ENCODE measurements at places on chromosomes 3 and 15. TPM values are rescaled to one million over a fixed set of nuclear protein-coding genes. Genes with fewer than 3 reads are reported as not detected.

The SST gene
- not detected for total RNA-seq

The TMC3 gene
- total RNA-seq = not detected

The NR1I2 gene
- total RNA-seq = not detected

The SNRPA1 gene
- 40.7 TPM for total RNA-seq

The TUSC7 gene
- total RNA-seq = not detected

The GPX1 gene
- 415 TPM for total RNA-seq

The CNTN3 gene
- 1.6 TPM for total RNA-seq

The PLA1A gene
- 37.6 TPM for total RNA-seq

DNA sequence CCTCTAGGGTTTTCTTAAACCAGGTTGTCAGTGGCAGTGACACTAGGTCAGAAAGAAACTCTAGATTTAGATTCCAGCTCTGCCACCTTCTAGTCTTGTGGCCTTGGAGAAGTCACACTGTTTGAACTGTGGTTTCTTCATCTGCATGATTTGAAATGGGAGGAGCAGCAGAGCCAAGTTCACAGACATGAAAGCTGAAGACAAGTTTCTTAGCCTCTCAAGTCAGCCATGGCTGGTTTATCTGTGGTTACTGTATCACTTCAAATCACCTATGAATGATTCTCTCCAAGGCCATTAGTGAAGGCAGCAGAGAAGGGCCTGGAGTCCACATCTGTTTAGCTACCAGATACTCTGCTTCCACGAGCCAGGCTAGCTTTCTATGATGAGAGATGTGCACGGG is 15.6 kb downstream of the CLEC3B start:
- DNase-seq = no peak
- H3K4me1 ChIP-seq = peaks cover 11% of the 10 kb centered on the region
- H3K27me3 ChIP-seq = no peaks in the 10 kb centered on the region
- no peak overlapping the region for H3K27ac ChIP-seq
- no peak overlapping the region for H3K4me3 ChIP-seq

- peak overlapping the region; percentile 81 for H3K27ac ChIP-seq
- H3K27me3 ChIP-seq = no peaks in the 10 kb centered on the region
- H3K4me3 ChIP-seq = peak overlapping the region; percentile 91
Measured at GRCh38 chr3:49173116-49173791, 1.9 kb downstream of the KLHDC8B start.

DNA sequence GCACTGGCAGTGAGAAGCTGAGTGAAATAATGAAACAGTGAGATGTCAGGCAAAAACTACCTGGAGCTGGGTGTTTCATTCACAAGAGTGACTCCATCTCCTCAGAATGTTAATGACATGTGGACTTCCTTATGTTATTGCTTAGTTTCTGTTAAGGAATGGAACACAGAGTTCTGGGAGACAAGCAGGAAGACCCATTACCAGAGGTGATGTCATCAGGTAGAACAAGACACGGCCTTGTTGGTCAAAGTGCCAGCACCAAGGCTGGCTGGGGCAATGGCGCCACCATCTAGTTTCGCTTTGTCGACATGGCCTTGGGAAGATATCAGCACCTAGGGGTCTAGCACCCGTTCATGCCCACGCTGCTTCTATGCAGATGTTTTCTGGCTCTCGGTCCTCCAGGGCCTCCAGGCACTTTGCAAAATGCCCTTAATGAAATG is 252.2 kb downstream of the FAM43A start:
- DNase-seq = no peak
- H3K27ac ChIP-seq = no peak overlapping the region
- no peaks in the 10 kb centered on the region for H3K27me3 ChIP-seq
- no peaks in the 10 kb centered on the region for H3K4me1 ChIP-seq
- no peak overlapping the region for H3K4me3 ChIP-seq
- H3K36me3 ChIP-seq = no peaks in the 10 kb centered on the region

DNA sequence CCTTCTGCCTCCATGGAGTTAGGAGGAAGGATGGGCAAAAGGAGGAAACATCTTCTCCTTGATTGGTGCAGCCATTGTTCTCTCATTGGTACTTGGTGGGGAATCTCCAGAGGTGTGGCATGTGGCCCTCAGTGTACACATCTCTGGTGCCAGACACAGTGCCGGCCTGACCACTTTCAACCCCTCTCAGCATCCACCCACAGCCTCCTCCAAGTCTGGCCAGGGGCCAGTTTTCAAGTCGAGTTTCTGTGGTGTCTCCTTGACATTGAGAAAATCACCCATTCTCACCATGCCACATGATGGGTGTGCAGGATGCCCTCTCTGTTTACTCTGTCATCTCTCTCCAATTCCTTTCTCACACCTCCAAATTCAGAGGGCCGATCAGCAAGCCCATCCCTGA is 12.8 kb upstream of the FSIP1 start:
- no peak overlapping the region for H3K27ac ChIP-seq
- H3K27me3 ChIP-seq = no peaks in the 10 kb centered on the region
- no peaks in the 10 kb centered on the region for H3K36me3 ChIP-seq
- no peak overlapping the region for H3K4me3 ChIP-seq
- no peaks in the 10 kb centered on the region for H3K4me1 ChIP-seq
- DNase-seq = no peak

GRCh38 chr3:16596352-16597032 is 8.7 kb downstream of the DAZL start:
- no peaks in the 10 kb centered on the region for H3K36me3 ChIP-seq
- no peaks in the 10 kb centered on the region for H3K27me3 ChIP-seq
- DNase-seq = no peak
- H3K4me3 ChIP-seq = no peak overlapping the region

Data from upper lobe of right lung (tissue), 1 donor.